ENCODE measurements at places on chromosomes 4 and X.
A peak's percentile ranks its signal among the peaks of the same experiment; 100 is the strongest.

DNA sequence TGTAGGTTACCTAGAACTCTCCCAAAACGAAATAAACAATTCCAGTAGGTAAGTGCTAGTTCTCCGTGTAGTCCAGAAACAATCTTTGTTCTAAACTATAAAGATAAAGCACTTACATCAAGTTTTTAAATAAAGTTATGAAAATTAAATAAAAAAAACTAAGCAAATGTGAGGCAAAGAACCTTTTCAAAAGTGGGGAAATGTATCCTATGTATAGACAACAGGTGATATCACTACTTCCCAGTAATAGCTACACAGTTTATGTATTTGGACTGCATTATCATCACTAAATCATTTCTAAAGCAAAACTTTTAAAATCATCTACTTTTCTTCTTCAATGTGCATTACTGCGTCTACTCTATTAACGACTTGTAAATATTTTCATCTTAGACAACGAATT lies 2.0 kb downstream of the YTHDC1 start:
- DNase-seq: no peak

- DNase-seq: no peak
Observed at GRCh38 chrX:45980726-45981125, 564.5 kb downstream of the ZNF674 start.

DNA sequence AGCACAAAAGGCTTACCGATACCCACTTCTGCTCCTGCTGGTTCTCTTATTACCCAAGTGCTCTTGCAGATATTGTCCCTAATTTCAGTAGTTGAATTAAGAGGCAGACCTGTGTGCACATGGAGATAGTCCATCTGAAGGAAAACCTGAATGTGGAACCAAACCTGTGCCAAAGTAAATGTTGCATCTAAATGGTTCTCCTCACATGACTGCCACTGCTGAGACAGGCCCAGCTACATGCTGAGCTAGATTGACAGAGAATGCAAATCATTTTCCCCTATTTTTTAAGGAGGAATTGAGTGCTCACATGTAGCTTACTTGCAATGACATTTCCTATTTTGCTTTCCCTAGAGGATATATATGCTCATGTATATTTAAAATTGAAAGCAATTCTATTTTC lies 609.1 kb upstream of the TECRL start:
- DNase-seq: no peak

GRCh38 chrX:132209527-132209926 lies 9.7 kb downstream of the RAP2C start:
- DNase-seq: no peak

- DNase-seq: no peak
Observed at GRCh38 chr4:113435893-113436292, 325.6 kb downstream of the CAMK2D start.

DNA sequence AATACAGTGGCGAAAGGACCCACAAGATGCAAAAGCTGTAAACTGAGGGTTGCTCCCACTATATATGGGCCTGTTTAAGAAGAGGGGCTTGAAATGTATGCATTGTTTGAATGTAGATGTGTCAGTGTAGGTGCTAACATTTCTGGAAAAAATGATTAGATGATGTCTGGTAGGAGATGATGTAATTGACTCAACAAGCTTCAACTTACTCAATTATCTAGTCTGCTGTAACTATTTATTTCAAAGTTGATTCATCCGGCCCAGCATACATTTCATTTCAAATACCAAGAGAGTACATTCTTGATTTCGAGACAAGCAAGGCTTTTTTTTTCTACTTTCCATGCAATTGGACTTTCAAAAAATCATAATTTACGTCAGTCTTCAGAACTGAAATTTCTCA lies 9.3 kb upstream of the ENAM start:
- no peak for DNase-seq

DNA sequence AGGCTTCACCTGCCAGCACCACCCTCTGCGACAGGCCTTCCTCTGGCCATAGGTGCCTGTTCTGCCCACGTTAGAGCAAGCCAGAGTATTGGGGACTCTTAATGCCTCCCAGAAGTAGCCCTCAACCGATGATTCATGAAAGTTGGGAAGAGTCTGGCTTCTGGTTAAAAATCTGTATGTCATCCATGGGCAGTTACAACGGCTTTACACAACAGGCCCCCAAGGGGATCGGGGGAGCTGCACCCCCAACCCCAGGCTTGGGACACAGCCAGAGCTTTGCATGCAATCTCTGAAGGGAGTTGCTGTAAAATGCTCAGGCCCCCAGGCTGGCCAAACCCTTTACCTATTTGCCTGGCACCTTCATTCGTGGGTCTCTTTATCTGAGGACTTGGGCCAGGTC lies 5.4 kb upstream of the CYTL1 start:
- DNase-seq: no peak

GRCh38 chr4:184269879-184270430 lies 52.3 kb upstream of the ENPP6 start:
- no peak for DNase-seq

DNA sequence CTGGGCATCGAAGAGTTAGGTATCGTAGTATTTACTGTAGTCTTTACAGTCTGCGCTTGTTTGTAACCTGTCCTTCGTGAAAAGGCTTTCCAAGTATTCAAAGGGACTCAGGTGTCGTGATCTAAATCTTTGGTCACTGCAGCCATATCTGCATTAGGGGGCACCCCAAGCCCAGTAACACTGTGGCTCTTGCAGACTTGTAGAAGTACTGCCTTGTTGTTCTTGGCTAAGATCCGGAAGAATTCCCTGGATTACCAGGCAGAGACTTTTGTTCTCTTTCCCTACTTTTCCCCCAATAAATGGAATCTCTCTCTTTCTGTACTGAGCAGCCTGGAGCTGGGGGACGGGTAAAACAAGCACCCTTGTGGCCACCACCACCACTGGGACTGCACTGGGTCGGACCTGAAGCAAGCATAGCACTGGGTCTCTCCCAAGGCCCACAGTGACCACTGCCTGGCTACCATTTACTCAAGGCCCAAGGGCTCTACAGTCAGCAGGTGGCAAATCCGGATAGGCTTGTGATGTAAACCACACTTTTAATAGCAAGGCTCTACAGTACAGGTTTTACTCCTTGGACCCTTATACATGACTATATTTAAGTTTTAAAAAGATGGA lies 12.0 kb downstream of the CXorf58 start:
- DNase-seq: no peak

- DNase-seq: no peak
Observed at GRCh38 chr4:120990246-120990645, 67.7 kb upstream of the PRDM5 start.

DNA sequence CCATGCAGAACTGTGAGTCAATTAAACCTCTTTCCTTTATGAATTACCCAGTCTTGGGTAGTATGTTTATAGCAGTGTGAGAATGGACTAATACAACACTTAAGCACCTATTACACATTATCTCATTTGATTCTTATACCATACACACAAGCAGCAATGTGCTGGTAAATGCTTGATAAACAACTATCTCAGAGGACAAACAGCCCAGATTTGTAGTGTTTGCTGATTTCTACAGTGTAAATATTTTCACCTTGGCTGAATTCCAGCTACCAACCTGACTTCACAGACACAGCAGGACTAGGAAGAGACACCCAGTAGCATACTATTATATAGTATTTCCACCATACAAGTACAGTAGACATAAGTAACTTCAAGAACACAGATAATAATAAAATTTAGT lies 406.5 kb upstream of the CNKSR2 start:
- no peak for DNase-seq

GRCh38 chr4:24704149-24704548 lies 91.2 kb upstream of the SOD3 start:
- no peak for DNase-seq

- no peak for DNase-seq
Observed at GRCh38 chrX:131045726-131046125, 12.4 kb upstream of the ARHGAP36 start.

- DNase-seq: no peak
Observed at GRCh38 chr4:126435491-126435890, 1120.7 kb downstream of the FAT4 start.

DNA sequence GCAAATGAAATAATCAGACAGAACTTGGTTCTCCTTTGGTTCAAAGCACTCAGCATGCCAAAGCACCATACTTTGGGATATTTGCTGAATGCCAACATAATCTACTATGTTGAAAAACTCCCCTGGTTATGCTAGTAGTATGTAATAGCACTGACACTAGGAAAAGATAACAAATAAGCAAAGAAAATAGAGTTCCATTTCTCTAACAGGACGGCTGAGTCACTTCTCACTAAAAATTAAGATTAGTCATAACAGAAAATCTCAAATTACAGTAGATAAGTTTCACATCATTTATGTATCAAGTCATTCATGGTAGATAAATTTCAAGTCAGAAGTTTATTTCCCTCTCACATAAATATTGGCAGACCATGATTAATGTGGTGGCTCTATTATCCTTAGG lies 17.9 kb downstream of the PDHA2 start:
- DNase-seq: no peak

- DNase-seq: no peak
Observed at GRCh38 chrX:15804563-15804962, 14.3 kb downstream of the ZRSR2 start.

GRCh38 chr4:138449938-138450337 lies 207.8 kb upstream of the SLC7A11 start:
- DNase-seq: no peak

- no peak for DNase-seq
Observed at GRCh38 chr4:183392377-183392776, 52.1 kb upstream of the CDKN2AIP start.

DNA sequence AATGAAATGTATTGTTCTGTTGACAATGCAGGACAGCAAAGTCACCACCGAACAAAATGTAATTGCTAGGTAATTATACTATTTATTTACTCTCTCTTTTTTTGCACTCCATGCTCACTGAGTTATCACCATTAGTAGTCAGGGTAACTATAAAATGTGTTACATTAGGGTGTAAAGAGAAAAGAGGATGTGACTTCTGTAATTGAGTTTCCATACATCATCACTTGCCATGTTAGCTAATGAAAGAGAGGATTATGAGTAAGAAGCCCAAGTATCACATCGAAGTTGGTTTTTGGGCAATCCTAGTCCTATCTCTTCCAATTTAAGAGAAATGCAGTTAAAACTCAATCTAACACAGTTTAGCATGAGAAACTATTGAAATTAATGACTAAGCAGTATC lies 7.6 kb downstream of the ZXDA start:
- no peak for DNase-seq

DNA sequence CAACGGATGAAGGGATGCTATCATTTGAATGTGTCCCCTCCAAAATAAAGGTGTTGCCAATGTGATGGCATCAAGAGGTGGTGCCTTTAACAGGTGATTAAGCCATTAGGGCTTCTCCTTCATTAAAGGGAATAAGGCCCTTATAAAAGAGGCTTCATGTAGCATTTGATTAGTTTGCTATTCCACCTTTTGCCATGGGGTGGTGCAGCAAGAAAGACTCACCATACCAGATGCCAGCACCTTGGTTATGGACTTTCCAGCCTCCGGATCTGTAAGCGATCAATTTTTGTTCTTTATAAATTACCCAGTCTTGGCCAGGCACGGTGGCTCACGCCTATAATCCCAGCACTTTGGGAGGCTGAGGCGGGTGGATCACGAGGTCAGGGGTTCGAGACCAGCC lies 7.9 kb upstream of the SLC25A43 start:
- DNase-seq: peak; percentile 21

DNA sequence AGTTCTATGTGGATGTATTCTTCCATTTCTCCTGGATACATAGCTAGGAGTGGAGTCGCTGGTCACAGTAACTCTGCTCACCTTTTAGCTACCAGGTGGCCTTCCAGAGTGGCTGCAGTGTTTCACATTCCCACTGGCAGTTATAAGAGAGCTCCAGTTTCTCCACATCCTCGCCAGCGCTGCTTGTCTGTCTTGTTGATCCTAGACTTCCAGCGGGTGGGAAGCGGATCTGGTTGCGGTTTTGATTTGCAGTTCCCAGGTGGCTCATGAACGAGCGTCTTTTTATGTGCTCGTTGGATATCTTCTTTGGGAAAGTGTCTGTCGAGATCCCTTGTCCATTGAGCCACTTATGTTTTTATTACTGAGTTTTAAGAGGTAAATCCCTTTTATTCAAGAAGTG lies 11.6 kb downstream of the TACC3 start:
- no peak for DNase-seq

DNA sequence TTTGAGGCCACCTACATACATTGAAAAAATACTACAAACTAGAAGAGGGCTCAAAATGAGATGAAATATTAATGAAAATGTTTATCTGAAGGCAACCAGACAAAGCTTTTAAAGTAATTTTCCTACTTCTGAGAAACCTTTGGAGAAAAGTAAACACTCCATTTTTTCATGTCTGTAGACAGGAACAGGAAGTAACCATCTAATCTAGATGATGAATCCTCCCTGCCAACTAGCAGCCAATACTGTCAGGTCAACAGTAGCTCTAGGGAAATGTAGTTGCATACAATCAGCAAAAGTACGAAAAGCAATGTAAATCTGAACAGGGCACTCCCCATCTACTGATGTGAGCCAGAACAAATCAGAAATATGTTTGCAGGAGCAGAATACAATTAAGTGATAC lies 49.0 kb downstream of the AMMECR1 start:
- no peak for DNase-seq

GRCh38 chr4:142960126-142960525 lies 114.0 kb upstream of the INPP4B start:
- no peak for DNase-seq

- peak; percentile 83 for DNase-seq
Observed at GRCh38 chrX:81201671-81202455, at the start of the genes HMGN5 and SH3BGRL. HMGN5 (minus strand) TSS chrX:81201913; CDS start chrX:81121549, 80,364 bp downstream. SH3BGRL (plus strand) TSS chrX:81202102; CDS start chrX:81202201, 99 bp downstream.

DNA sequence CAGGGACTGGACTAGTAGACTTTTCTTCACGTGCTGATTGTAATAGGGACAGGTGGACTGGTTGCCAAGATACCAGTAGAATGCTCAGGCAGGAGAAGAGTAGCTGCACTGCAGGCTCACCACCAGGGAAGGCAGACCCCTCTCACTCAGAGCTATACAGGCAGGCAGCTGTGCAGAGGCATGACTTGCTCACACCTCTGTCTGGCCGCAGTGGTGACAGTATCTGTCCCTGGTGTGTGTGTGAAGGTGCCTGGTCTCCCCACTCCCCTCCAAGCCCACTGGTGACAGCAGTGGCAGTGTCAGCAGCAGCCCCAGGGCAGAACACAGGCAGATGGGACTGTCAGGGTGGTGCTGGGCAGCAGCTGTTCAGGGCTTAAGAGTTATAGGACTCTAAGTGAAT lies 140.7 kb downstream of the RPS6KA6 start:
- no peak for DNase-seq

DNA sequence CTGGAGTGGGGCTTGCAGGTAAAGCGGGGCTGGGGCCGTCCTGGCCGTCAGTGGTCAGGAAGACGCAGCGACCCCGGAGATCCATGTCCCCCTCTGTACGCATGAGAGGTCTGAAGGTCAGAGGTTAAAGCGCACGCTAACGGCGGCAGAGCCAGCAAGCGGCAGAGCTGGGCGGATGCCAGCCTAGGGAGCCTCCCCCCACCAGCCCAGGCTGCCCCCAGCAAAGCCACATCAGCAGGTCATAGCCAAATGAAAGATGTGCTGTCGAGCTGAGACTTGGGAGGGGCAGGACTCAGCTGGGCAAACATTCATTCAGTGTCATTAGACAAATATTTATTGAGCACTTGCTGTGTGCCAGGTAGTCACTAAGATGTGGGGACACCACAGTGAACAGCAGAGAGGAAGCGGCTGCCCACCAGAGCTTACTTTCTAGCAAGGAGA lies 593 bp upstream of the JAKMIP1 start:
- DNase-seq: no peak
